ENCODE measurements at places on chromosomes 7 and 10.

DNA sequence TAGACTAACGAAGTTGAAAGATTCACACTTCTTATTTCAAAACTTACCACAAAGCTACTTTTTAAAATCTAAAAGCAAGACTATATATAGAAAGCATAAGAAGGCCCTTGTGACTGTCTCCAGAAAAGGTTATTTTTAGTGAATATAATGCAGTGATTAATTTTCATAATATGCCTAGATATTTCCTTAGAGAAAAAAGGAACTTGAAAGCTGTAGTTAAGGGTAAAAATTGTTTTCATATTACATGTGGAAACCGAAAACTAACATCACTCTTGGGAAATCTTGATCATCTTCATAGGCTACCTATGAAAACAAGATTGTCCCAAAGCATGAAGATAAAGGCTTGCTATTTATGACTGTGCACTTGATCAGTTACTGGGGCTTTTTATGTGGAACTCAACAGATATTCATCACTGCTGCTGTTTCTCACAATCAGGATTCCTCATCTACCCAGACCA lies 223.2 kb downstream of the SH2D4B start:
- no peak for DNase-seq

DNA sequence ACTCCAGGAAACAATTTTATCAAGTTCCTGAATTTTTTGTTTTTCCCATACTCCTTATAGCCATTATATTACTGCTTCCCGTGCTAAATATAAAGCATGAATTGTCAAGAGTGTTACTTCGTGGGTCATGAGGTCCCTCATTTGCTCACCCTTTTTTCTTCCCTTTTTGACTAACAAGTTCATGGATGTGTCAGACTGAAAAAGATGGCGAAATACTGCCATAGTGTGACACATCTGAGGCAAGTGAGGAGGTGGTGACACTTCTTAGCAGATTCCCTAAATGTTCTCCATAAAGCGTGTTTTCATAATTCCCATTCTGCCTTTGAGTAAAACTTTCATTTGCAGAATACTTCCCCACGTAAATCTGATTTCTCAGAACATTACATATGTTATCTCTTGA lies 269.6 kb upstream of the FZD1 start:
- DNase-seq, result no peak

DNA sequence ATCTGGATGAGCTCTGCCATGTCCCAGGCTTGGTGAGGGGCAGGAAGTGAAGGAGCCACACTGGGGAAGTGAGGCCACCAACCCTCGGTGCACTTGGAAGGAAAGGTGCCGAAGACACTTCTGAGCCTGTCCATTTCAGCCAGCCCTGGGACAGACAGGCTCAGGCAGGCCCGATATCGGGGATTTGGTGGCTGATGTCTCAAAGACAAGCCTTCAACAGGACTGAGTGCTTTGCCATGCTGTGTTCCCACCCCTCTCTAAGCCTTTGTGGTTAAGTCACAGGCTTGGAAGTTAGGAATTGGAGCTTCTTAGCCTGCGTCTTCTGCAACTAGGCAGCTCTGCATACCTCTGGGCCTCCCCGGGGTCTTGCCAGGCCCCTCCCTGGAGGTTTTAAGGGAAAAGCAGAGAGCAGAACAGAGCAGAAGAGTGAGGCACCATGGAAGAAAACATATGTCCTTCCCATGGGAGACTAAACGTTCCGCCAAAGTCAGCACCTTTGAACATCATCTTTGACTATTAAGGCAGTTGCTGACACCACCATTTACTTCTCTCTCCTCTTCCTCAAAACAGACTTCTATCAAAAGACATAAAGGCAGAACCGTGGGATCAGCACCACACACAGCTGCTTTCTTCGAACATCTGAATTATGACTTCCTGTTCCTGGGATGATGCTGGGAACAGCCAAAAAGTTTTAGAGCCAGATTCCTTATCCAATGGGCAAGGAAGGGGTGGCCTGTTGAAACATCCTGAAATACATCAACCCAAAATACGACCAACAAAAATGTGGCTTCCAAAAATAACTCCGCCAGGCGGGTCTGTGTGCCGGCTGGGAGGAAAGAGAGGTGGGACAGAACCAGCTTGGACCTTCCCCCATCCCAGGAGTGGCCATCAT lies 71.8 kb downstream of the AFAP1L2 start:
- no peak for DNase-seq

DNA sequence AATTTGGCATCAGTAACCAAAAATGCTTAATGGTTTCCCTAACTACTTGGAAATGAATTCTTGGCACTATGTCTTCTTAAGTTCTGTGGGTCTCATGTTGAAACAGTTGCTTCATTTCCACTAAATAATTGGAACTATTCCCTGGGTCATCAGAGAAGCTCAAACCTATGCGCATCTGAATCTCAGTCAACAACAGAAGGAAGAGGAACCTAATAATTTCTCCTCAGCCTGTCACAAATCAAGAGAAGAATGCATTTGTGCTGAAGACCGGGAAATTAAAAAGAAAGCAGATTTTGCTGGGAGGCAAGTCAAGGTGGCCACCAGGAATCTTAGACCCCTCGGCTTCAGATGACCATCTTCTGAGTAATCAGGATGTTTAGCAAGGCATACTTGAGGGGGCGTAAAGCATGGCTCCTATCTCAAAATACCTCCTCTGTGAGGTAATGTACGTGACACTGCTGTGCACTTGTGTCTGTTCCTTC lies 41.4 kb downstream of the TOMM7 start:
- no peak for DNase-seq

- no peak for DNase-seq
These were observed 28.4 kb downstream of the UBE2D4 start for GRCh38 chr7:43954524-43955228.

DNA sequence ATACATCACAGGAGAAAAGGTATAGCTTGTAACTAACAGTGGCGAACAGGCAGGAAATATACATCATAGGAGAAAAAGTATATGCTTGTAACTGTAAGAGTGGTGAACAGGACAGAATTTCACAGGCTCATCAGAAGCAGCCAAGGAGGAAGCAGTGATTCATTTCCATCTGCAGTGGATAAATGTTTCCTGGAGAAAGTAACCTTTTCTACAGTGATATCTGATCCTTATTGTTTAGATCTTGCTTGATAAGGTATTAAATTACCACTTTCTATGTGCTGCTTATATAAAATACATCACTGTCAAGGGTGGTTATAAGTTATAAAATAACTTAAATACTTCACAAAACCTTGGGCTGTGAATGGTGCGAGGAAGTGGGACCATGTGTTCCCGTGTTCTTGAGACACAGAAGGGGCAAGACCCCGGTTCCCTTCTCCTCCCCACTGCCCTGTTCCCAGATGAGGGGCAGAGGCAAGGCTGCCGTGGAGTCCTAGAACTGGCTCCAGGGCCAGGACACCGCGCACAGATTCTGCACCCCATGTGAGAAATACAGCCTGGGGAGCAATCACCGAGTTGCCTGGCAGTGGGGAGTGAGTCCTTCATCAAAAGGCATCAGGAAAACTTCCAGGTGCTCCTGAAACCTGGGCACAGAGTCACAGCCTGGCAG lies 135.2 kb downstream of the DIP2C start:
- DNase-seq, result no peak

DNA sequence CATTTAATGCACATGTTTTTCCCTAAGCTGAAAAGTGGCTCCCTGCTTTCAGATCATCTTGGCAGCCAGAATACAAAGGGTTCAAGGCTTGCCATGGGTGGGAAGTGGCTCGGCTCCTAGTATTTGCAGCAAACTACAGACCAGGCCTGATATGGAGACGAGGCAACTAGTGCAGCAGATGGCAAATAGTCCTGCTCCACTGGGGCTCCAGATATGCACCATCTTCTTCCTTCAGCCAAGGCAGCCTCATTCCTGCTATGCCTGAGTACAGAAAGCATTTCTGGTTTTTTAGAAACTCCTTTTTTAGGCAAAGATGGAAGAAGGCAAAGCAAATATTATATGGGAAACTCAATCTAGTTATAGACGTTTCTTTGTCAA lies 23.9 kb downstream of the LRRC4 start:
- DNase-seq, result no peak

All from esophagus squamous epithelium (tissue), 5 donors.